ENCODE measurements at places on chromosomes 4 and X.

GRCh38 chr4:37868238-37868637 is 22.6 kb upstream of the TBC1D1 start:
- no peak for DNase-seq

GRCh38 chrX:147917700-147918695 is 6.3 kb downstream of the FMR1 start:
- peak; percentile 54 for DNase-seq

GRCh38 chr4:61540944-61541343 is 340.8 kb downstream of the ADGRL3 start:
- DNase-seq = no peak

GRCh38 chr4:71498625-71499024 is 159.8 kb downstream of the SLC4A4 start:
- no peak for DNase-seq

- no peak for DNase-seq
Measured at GRCh38 chr4:108398316-108398715, 222.1 kb upstream of the RPL34 start.

DNA sequence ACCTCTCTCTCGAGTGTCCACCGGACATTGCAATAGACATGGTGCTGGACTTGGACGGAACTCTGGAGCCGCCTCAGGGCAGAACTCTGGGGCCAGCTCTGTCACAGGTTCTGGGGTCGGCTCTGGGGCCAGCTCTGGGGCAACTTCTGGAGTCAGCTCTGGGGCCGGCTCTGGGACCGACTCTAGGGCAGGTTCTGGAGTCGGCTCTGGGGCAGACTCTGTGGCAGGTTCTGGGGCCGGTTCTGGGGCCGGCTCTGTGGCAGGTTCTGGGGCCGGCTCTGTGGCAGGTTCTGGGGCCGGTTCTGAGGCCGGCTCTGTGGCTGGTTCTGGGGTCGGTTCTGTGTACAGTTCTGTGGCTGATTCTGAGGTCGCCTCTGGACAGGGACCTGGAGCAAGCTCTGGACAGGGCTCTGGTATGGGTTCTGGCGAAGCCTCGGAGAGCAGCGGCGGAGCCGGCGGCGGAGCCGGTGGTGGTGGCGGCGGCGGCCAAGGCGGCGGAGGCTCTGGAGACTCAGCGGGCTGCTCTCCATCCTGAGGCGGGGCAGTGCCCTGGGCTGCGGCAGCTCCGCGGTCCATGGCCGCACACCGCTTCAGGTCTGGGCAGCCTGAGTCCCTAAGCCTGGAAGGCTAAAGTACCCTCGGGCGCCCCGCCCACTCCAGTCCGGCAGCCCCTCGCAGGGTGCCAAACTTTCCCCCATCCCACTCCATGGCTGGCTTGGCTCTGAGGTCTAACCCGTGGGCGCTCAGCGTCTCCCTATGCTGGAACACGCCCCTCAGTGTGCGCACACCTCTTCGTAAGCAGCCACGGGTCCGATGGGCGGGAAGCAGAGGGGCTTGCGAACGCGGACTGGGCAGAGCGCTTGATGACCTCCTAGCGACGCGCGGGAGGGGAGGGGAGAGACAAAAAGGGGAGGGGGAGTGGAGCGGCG is at the start of gene DGKK:
DGKK (minus strand) TSS at position 723 of the 929 bp plus-strand sequence; CDS start at position 576, 147 bp downstream.
- DNase-seq = no peak

GRCh38 chrX:52271206-52271605 is 86.5 kb downstream of the MAGED4 start:
- no peak for DNase-seq

- no peak for DNase-seq
Measured at GRCh38 chr4:134634301-134634700, 432.7 kb upstream of the PABPC4L start.

DNA sequence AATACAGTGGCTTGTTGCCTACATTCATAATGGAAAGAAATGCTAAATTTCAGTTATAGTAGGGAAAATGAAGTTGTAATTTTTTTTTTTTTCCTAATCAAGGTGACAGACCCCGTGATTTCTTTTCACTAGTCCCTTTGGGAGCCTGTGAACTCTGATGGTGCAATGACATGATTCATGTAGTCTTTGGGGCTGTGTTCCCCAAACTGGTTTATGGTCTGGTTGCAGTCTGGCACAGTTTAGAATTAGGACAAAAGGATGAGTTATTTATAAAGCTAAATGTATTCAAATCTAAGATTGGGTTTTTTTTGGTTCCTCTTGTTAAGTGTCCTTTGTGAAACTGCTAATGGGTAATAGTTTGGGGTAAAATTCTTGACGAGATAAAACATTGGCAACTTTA is 66.0 kb downstream of the REPS2 start:
- DNase-seq = no peak

GRCh38 chr4:16661813-16662212 is 236.6 kb downstream of the LDB2 start:
- DNase-seq = no peak

DNA sequence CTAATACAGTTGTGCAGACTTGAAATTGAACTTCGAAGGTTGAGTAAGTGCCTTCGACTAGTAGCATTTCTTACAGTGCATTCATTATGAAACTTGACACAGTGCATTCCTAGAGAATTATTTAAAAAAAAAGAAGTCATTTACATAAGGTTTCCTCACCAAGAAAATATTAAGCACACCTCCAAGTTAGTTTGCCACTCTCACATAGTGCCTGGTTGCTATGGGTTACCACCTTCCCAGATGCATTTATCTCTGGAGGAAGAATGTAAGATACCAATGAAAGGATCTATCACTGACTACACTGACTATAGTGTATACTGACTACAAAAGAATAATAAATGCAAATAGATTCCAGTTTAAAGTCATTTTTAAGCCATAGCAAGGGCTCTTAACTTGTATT is 311.9 kb upstream of the RASGEF1B start:
- DNase-seq = no peak

GRCh38 chr4:56505269-56506130 is at the start of gene ARL9:
Gene ARL9 (plus strand): TSS chr4:56505791. CDS start chr4:56505863, 72 bp downstream.
- peak; percentile 53 for DNase-seq

GRCh38 chr4:95105112-95105511 is 347.4 kb downstream of the BMPR1B start:
- DNase-seq = no peak

- no peak for DNase-seq
Measured at GRCh38 chr4:40562208-40562607, 67.5 kb downstream of the RBM47 start.

- DNase-seq = no peak
Measured at GRCh38 chrX:39830414-39830813, 267.3 kb downstream of the BCOR start.

DNA sequence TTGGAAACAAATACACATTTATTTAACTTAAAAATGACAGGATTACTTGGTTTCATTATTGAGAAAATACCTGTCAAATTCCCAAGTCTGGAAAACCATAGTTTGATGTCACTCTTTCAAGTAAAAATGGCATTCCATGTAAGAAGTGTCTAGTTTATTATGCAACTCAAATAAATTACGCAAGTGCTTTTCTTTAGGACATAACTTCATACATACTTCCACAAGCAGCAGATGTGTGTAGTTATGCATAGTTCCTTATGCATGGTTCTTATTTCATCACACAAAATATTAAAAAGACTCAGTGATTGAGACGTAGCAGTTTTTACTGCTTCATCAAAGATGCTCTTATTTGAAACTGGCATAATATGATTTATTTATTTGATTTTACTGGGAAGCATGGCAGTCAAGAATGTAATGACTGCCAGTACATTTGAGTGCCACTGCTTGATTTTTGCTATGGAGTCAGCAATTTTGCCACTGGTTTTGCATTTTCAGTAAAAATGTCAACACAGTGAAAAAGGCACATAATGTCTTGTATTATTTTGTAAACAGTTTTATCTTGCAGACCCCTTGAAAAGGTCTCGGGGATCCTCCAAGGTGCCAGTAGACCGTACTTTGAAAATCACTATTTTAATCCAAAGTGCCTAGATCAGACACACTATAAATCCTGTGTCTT is 62.1 kb downstream of the CLCN3 start:
- DNase-seq = no peak

GRCh38 chr4:41185614-41186592 is 28.4 kb downstream of the APBB2 start:
- no peak for DNase-seq

DNA sequence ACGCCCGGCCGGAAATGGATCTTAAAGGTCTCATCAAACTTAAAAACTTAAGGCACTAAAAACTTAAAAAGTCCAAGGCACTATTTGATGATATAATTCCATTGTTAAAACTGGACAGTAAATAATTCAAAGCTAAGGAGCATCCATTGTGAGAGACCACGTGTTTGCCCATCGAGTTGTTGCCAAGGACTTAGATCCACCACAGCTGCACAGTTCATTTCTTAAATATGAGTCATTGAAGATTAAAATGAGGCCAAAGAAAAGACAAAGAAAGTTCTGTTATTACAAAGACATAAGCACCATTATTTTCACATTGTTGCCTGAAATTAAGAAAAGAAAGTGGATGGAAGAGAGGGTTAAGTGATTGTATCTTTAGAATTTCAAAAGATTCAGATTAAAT is 411.5 kb upstream of the FTHL17 start:
- no peak for DNase-seq

DNA sequence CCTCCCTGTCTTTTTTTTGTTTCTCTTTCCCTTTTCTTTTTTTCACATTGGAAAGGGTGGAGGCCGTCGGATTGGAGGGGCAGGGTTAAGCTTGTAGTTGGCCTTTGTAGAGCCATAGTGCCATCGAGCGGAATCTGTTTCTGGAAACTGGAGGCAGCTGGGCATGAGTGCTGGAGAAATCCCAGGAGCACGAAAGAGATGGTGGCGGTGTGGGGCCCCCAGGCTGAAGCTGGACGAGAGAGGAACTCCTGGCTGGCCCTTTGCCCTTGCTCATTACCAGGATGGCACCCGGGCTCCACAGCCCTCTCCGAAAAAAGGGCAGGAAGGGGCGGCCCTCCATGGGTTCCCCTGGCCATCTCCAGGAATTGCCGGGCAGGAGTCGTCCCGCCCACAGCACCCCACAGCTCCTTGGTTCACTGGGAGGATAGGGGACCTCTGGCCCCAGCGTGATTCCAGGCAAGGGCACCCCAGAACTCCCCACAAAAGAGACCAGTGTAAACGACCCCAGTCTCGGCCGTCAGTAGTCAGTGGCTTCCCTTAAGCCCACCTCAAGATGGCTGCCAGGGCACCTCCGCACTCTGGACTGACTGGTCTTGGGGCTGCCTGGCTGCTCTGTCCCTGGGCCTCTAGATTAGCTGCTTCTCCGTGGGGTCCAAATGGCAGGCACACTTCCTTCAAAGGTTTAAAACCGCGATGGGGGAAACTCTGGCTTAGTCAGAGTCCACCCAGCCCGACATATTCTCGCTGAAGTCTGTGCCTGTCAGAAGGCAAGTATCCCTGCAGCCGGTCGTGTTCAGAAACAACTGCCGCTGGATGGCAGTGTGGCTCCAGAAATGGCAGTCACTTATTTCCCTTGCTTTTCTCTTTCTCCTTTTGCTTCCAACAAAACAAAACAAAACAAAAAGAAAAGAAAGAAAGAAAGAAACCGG is 74.1 kb downstream of the NBDY start:
- DNase-seq = peak; percentile 49

GRCh38 chr4:76874176-76874575 is 23.8 kb downstream of the SOWAHB start:
- DNase-seq = no peak

DNA sequence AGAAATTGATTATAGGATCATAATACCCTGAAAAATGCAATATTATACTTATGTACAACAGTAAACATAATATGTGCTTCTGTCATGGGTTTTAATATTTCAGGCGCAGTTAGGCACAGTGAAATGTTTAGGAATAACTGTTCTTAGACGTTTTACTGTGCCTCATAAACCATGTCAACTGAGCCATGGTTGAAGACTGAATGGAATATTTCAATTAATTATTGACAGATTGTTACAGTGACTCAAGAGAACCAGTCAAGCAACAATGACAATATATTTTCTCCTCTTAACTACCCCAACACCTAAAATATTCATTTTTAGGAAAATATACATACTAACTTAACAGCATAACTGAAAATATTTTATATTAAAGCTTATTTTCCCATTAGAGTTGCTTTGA is 852.7 kb upstream of the FRG1 start:
- no peak for DNase-seq

- DNase-seq = no peak
Measured at GRCh38 chr4:188032170-188032569, 36.6 kb downstream of the ZFP42 start.

- no peak for DNase-seq
Measured at GRCh38 chr4:8370835-8371595, 69.5 kb downstream of the ACOX3 start.

GRCh38 chrX:50081282-50081889 is 119.4 kb downstream of the AKAP4 start:
- DNase-seq = no peak

Data from CD4-positive, alpha-beta T cell treated with Interleukin-15 for 4 hours (primary cell).